ENCODE measurements at places on chromosomes 5 and 9.

- DNase-seq: no peak
Measured at GRCh38 chr9:15570769-15571168, 17.9 kb downstream of the CCDC171 start.

GRCh38 chr5:3320317-3320875 is 275.2 kb upstream of the IRX1 start:
- DNase-seq: no peak

GRCh38 chr5:149425729-149426128 is 46.6 kb upstream of the IL17B start:
- DNase-seq: no peak

DNA sequence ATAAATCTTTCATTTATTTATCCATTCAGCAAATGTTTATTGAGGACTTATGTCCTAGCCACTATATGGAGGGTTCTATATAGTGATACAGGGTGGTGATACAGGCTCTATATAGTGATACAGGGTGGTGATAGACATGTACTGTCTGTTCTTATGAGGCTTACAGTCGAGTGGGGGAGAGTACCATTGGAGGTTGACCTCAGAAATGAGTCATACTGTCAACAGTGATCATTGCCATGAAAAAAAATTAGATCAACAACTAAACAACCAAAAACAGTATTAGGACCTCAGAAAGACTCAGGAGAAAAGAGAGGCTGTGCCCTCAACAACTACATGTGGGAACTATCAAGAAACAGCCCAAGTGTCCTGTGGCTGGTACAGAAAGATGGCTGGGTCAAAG is 22.0 kb downstream of the PAPPA start:
- DNase-seq: no peak

GRCh38 chr9:77392328-77392727 is 215.0 kb downstream of the VPS13A start:
- DNase-seq: no peak

DNA sequence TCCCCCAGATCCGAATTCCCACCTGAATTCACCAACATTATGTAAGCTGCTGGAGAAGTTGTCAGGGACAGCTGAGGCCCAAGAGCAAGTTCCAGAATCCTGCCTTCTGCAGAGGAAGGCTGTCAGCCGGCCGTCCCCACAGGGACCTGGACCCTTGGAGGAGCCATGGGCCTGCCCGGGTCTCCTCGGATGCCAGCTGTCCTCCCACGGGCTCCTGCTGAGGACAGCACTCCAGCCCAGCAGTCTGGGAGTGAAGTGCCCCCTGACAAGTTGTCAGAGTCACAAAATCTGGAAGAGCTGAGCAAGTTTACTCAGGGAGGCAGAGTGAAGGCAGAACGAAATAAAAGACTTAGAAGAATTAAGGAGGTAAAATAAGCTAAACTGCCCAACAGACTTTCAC is 192.5 kb upstream of the DAPK1 start:
- DNase-seq: no peak

DNA sequence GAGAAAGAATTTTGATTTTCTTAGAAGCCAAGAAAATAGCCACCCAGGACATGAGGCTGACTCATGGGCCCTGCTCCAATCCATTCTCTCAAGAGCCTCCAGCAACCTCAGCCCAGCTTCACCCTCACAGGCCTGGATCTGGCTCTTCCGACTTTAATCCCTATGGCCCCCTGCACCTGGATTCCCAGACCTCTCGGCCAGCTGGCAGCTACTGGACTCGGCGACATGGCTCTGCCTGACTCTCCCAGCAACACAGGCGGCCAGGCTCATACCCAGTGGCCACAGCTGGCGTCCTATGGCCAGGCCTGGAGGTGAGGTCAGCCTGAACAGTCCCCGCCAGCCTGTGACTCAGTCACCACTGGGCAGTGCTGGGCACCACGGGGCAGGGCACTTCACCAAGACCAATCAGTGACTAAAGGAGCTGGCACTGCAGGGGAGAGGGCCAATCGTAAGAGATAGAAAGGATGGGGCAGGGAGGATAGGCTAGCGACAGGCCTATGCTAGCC is 6.2 kb upstream of the PDLIM4 start:
- DNase-seq: no peak

- no peak for DNase-seq
Measured at GRCh38 chr9:125785248-125785751, 38.1 kb downstream of the PBX3 start.

DNA sequence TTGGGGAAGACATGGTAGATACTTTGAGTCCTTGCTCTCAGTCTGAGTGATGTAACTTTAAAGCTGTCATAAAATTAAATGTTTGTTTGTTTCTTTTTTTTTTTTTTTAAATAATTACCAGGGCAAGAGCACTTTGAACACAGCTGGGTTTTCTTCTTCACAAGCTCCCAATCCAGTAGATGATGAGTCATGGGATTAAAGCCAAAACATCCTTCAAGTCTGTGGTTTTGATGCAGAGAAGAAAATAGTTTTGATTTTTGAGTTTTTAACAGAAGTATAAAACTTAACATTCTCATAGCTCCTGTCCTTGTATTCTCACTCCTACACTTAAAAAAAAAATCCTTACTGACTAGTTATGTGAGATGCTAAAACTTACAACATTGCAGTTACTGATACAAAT is 34.8 kb upstream of the IL31RA start:
- no peak for DNase-seq

DNA sequence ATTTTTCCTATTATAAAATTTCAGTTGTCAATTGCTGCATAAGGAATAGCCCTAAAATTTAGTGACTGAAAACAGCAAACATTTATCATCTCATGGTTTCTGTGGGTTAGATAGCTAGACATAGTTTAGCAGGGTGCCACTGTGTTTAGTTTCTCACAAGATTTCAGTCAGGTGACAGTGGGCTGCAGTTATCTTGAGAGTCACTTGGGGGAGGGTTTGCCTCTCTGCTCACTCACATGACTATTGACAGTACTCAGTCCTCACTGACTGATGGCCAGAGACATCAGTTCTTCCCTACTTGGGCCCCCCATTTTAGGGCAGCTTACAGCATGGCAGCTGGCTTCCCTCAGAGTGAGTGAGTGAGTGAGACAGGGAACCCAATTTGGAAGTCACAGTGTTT is 42.0 kb downstream of the PBX3 start:
- DNase-seq: no peak

DNA sequence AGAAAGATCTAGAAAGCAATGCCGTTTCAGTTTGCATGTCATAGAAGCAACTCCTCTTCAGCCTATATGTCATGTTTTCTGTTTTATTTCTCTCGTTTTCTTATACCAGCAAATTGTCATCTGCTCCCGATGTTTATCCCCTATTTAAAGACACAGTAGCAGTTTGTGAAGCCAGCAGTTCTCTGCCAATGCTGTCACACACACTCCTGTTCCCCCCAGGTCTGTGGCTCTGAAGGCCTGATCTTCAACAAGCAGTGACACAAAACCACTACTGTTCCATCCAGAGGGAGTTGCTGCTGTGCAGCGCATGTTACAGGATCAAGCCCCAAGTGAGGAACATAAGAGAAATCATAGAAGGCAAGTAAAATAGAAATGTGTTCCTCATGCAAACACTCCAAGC is 364.1 kb upstream of the SLC30A5 start:
- no peak for DNase-seq

GRCh38 chr5:130350131-130350530 is 445.9 kb downstream of the CHSY3 start:
- no peak for DNase-seq

GRCh38 chr5:56054666-56055065 is 59.9 kb upstream of the IL6ST start:
- no peak for DNase-seq
